ENCODE measurements at places on chromosomes 1 and 21. TPM values are rescaled to one million over a fixed set of nuclear protein-coding genes. Genes with fewer than 3 reads are reported as not detected.

Gene C4BPB
- 0.47 TPM for total RNA-seq

Gene CD53
- not detected for total RNA-seq

Gene LAX1
- total RNA-seq, result 0.07 TPM

Gene RHBG
- total RNA-seq, result 0.88 TPM

Gene EXO5
- total RNA-seq, result 16.5 TPM

Gene CFAP107
- total RNA-seq, result not detected

Gene C8B
- total RNA-seq, result not detected

Gene LPAR3
- 0.99 TPM for total RNA-seq

Gene GUK1
- total RNA-seq, result 129 TPM

Gene ZC3H12A
- 9.2 TPM for total RNA-seq

- H3K4me3 ChIP-seq, result no peak overlapping the region
- no peak overlapping the region for H3K27ac ChIP-seq
- DNase-seq, result no peak
- no peaks in the 10 kb centered on the region for H3K4me1 ChIP-seq
- H3K36me3 ChIP-seq, result no peaks in the 10 kb centered on the region
- H3K27me3 ChIP-seq, result no peaks in the 10 kb centered on the region
These were observed 212.0 kb downstream of the NTNG1 start for GRCh38 chr1:107352850-107353249.

GRCh38 chr1:226001963-226002666 is 3.0 kb upstream of the SDE2 start:
- H3K4me1 ChIP-seq, result peaks cover 23% of the 10 kb centered on the region
- no peaks in the 10 kb centered on the region for H3K36me3 ChIP-seq
- no peak overlapping the region for H3K4me3 ChIP-seq
- H3K27ac ChIP-seq, result peak overlapping the region; percentile 8

DNA sequence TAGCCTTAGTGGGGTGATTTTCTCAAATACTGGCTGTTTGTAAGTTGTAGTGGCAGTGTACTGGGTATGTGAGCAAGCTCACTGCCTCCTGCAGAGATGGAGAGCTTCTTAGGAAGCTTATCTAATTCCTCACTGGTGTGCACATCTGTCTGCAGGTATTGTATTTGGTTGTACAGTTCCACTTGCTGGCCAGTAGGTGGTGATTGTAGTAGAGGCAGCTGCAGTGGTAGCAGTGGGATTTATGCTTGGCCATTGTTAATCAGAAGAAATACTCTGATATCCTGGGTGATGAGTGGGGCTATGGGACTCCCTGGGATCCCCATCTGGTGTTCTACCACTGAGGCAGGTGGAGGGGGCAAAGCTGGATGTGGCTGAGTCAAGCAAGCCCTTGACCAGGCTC is 276.1 kb upstream of the SPAG17 start:
- no peaks in the 10 kb centered on the region for H3K27me3 ChIP-seq
- no peak overlapping the region for H3K4me3 ChIP-seq
- no peak overlapping the region for H3K27ac ChIP-seq
- no peak for DNase-seq
- H3K36me3 ChIP-seq, result peaks cover 2% of the 10 kb centered on the region

DNA sequence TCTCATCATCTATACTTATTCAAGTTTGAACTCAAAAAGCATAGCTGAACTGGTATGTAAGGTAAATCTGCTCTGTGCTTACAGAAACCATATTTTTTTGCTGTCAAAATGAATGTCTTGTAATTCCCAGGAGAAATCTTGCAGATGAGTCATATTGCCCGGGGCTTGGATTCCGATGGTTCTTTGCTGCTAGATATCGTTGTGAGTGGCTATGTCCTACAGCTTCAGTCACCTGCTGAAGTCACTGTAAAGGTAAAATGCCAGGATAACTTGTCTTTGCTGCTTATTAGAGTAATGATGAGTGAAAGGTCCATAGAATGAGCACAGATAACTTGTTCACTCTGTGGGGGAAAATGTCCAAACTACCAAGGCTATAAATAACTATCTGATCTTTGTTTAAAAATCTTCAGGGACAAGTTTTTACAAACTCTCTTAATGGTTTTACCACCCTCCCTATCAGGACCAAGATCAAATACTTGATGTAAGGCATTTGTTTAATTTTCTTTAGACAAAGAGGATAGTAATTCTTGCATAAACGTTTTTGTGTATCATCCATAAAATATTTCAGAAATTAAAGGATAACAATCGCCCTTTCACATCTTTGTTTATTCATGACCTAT is 222.3 kb downstream of the TPR start:
- H3K27me3 ChIP-seq, result no peaks in the 10 kb centered on the region
- H3K36me3 ChIP-seq, result peaks cover 15% of the 10 kb centered on the region
- peak; percentile 41 for DNase-seq
- no peak overlapping the region for H3K4me3 ChIP-seq
- peak overlapping the region; percentile 94 for H3K27ac ChIP-seq

DNA sequence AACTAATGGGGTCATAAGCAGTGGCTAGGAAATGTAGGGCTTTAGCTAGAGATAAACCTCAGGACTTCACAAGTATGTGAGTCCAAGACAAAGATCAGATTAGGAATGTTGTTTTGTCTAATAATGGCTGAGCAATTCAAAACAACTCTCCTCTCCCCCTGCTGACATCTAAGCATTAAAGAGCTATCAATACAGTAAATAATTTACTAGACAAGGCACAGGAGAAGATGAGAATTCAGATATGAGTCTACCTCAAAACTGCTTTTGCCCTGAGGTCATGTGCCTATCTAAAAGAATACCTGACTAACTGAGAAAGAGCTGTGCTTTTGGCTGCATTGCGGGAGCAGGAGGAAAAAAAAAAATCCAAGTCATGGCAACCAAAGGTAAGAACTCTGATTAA is 86.8 kb downstream of the SPATA17 start:
- H3K27ac ChIP-seq, result peak overlapping the region; percentile 32
- peaks cover 24% of the 10 kb centered on the region for H3K4me1 ChIP-seq
- H3K27me3 ChIP-seq, result no peaks in the 10 kb centered on the region
- H3K4me3 ChIP-seq, result no peak overlapping the region

DNA sequence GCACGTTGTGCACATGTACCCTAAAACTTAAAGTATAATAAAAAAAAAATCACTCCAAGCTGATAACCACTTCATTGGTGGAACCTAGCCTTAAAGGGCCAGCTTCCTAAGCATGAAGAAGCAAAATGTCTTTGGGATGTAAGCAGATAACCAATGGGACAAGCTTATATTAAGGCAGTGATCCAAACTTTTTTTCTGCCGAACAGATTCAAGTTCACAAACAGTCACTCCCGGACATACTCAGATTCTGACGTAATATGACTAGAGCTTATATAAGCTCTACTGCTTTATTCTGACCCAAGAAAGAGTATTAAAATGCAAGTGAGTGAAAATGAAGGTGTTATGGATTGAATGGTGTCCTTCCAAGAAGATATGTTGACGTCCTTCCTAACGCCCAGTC is 44.9 kb upstream of the HIVEP3 start:
- no peak overlapping the region for H3K27ac ChIP-seq
- H3K4me1 ChIP-seq, result no peaks in the 10 kb centered on the region
- H3K4me3 ChIP-seq, result no peak overlapping the region
- peaks cover 4% of the 10 kb centered on the region for H3K36me3 ChIP-seq
- H3K27me3 ChIP-seq, result no peaks in the 10 kb centered on the region
- DNase-seq, result no peak

DNA sequence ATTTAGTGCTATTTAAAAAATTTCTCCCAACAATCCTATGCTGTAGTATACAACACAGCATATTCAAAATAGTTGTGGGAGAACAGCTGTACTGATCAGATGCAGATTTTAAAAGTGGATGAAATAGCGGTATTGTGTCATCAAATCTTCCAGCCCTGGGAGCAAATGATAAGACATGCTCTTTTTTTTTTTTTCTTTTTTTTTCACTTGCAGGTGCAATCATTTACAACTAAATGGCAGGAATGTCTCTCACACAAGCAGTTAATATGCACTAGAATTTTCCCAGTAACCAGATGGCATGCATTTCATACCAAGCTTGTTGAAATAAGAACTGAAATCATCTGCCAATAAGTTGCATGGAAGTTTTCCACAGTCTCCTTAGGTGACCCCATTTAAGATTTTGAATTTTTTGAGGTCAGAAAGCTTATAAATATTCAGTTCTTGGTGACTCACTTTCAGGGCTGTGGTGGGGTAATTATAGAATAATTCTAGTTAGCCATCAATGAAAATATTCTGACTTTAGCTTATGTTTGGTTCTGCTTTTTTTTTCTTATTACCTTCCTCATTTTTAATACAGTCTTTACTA is 623.9 kb upstream of the NR5A2 start:
- DNase-seq, result no peak
- no peaks in the 10 kb centered on the region for H3K36me3 ChIP-seq
- H3K27me3 ChIP-seq, result peaks cover 2% of the 10 kb centered on the region
- H3K4me1 ChIP-seq, result no peaks in the 10 kb centered on the region

- peaks cover 16% of the 10 kb centered on the region for H3K4me1 ChIP-seq
- H3K36me3 ChIP-seq, result no peaks in the 10 kb centered on the region
- no peak overlapping the region for H3K4me3 ChIP-seq
- H3K27me3 ChIP-seq, result no peaks in the 10 kb centered on the region
- H3K27ac ChIP-seq, result no peak overlapping the region
These were observed 181.2 kb upstream of the SNX7 start for GRCh38 chr1:98480271-98480670.

DNA sequence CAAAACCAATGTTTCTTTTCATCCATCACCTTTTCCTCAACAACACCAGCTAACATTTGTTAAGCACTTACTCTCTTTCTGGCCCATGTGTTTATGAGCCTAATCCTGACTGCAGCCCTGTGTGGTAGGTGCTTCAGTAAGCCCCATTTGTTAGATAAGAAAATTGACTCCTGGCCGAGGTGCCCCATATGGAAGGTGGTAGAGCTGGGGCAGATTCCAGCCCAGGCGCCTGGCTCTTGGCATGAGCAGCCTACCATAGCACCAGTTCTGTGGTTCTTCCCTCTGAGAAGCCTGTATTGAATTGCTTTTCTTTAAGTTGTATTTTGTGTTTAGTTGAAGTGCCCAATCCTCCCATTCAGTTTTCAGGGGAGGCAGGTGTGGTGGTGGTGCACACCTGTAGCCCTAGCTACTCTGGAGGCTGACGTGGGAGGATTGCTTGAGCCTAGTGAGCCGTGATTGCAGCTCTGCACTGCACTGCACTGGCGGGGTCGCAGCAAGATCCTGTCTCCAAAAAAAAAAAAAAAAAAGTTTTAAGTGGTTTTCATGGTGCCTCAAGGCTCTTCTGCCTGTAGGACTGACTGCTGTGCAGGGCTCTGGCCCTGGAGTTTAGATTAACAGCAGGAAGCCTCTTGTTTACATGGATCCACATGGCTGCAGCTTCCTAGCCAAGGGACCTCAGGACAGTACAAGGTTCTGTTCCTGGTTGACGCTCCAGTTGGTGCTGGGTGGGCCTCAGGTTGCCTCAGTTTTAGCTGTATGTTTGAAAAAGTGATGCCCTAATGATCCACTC is 125.9 kb downstream of the MRPS6 start:
- peaks cover 45% of the 10 kb centered on the region for H3K4me1 ChIP-seq
- DNase-seq, result no peak
- H3K4me3 ChIP-seq, result no peak overlapping the region

DNA sequence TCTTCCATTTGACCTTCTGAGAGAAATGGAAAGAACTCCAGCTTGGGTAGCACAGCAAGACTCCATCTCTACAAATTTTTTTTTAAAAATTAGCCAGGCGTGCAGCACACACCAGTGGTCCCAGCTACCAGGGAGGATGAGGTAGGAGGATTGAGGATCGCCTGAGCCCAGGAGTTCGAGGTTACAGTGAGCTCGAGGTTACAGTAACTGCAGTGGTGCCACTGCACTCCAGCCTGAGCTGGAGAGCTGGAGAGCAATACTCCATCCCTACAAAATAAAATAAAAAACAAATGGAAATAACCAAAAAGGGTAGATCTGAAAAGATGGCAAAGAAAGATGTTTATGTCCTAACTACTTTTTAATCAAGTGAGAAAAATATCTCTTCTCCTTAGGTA is 14.5 kb downstream of the POGZ start:
- peaks cover 16% of the 10 kb centered on the region for H3K36me3 ChIP-seq
- H3K27ac ChIP-seq, result peak overlapping the region; percentile 17
- H3K4me3 ChIP-seq, result no peak overlapping the region
- H3K4me1 ChIP-seq, result peaks cover 13% of the 10 kb centered on the region

DNA sequence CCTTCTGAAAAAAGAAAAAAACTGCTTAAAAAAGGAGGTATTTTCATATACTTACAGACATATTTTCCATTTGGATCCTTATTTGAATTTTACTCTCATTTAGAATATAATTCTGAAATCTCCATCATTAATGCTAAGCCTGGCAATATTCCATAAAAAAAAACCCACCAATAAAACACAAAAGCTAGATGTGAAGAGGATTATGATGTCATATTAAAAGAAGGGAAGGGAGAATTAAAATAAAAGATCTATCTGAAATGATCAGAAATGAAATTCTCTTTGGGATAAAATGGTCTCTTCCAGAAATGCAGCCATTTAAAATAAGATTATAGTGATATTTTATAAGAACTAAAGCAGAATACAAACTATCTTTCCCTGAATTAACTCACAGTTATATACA is 206.7 kb upstream of the CAMK1G start:
- H3K4me1 ChIP-seq, result peaks cover 45% of the 10 kb centered on the region
- no peaks in the 10 kb centered on the region for H3K27me3 ChIP-seq
- DNase-seq, result no peak
- H3K36me3 ChIP-seq, result no peaks in the 10 kb centered on the region
- H3K4me3 ChIP-seq, result no peak overlapping the region

DNA sequence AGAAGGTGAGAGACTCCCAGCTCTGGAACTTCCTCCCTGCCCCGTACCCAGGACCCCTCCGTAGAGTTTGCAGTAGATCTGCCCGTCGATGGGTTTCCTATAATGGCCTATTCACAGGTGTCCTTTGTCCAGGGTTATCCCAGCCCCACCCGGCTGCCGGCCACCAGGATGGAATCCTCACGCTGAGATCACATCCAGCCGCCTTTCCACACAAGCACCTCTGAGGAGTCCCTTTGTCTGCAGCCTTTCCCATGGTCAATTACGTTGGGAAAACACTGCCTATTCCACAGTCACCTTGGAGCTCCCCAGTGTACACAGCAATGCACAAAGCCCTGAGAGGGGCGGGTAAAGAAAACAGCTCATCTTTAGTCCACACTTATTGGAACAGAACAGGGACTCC is 190.0 kb upstream of the EDN2 start:
- no peak overlapping the region for H3K27ac ChIP-seq
- no peaks in the 10 kb centered on the region for H3K36me3 ChIP-seq
- DNase-seq, result no peak
- no peaks in the 10 kb centered on the region for H3K27me3 ChIP-seq

- no peaks in the 10 kb centered on the region for H3K36me3 ChIP-seq
- peak overlapping the region; percentile 84 for H3K4me3 ChIP-seq
- H3K4me1 ChIP-seq, result peaks cover 29% of the 10 kb centered on the region
- peak; percentile 75 for DNase-seq
These were observed 7.2 kb upstream of the MPZL1 start for GRCh38 chr1:167714439-167715156.

GRCh38 chr1:6259491-6260362 is 1.2 kb downstream of the GPR153 start:
- no peak overlapping the region for H3K27ac ChIP-seq
- H3K4me1 ChIP-seq, result peaks cover 4% of the 10 kb centered on the region
- DNase-seq, result peak; percentile 61
- H3K27me3 ChIP-seq, result peaks cover 41% of the 10 kb centered on the region
- H3K4me3 ChIP-seq, result peak overlapping the region; percentile 57
- no peaks in the 10 kb centered on the region for H3K36me3 ChIP-seq

DNA sequence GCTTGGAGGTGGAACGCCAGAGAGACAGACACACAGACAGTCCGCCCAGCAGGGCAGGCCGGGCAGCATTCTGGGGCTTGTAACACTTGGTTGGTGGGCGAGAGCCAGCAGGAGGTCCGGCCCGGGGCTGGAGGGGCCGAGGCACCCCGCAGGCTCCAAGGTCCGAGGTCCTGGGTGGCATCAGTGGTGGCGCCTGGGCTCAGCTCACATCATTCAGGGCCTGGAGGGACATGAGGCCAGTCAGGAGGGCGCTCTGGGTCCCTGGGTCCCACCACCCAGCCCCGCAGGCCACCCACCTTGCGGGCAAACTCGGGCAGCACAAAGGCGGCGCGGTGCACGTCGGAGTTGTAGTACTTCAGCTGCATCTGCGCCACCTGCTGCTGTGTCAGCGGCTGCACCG is 5.2 kb downstream of the SRM start:
- peaks cover 3% of the 10 kb centered on the region for H3K36me3 ChIP-seq
- DNase-seq, result no peak
- H3K4me1 ChIP-seq, result peaks cover 8% of the 10 kb centered on the region

All from mesothelial cell of epicardium (in vitro differentiated cells).